ENCODE measurements at places on chromosomes 11 and 22.

- no peak for DNase-seq
These were observed 7.5 kb upstream of the MICALL1 start for GRCh38 chr22:37898441-37899181.

DNA sequence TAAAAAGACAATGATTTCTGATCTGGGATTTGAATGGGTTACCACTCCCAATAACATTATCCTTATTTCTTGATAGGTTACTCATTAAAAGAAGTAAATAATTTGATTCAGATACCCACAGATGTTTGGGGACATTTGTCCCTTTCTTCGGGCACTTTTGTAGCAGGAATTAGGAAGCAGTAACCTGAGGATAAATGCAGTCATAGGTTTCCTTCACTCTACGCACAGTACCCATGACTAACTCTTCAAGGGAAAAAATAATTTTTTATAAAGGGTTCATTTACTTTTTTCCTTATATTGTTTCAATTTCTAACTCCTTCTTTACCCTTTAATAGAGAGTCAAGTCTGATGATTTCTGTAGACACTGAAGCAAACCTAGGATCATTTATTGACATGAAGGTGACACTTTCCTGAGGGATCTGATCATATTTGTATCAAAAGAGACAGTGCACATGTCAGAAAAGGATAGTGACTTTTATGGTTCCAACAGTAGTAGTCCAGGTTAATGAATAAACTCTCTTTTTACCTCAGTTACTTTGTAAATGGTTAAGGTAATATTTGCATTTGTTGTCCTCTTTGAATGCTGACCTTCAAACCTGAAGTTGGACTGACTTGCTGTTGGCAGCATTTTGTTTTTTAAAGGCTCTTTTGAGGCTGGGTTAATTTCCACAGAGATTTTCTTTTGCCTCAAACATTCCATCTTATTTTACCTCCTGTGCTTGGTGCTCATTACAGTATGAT, 1072.0 kb downstream of the LRRC4C start:
- no peak for DNase-seq

DNA sequence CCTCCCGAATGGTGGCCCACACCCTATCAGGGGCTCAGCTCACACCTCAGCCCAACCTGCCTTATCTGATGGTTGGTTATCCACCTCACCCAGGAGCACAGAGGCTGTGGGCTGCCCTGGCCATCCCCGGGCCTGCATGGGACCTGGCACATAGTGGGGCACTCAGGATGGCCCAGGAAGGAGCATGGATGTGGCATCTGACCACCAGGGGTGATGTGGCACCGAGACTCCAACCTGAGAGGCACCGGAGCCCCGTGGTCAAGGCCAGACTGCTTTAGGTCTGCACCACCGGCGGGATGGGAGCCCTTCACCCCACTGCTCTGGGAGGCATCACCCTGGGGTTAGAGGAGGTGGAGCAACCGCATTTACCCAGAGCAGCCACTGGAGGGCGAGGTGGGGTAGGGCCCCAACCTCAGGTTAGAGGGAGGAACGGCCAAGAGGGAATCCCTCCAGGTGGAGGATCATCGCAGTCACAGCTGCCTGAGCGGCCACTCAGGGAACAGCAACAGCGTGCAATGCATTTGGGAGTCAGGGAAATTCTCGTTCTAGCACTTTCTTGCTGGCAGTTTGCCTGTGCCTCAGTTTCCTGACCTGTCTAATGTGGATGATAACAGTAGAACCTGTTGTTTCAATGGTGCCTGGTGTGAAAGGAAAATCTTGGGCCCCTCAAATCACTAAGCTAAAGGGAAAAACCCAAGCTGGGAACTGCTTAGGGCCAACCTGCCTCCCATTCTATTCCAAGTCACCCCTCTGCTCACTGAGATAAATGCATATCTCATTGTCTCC, 52.9 kb upstream of the CARS1 start:
- no peak for DNase-seq

- no peak for DNase-seq
These were observed 21.5 kb downstream of the OTUB1 start for GRCh38 chr11:64007629-64008282.
